ENCODE measurements at places on chromosomes 2 and 18. TPM values are rescaled to one million over a fixed set of nuclear protein-coding genes. Genes with fewer than 3 reads are reported as not detected.
A peak's percentile ranks its signal among the peaks of the same experiment; 100 is the strongest.

Gene LYPD1
- 0.32 TPM for polyA plus RNA-seq

Gene HOXD13
- not detected for polyA plus RNA-seq

Gene CPO
- polyA plus RNA-seq = 0.57 TPM

Gene AQP4
- 30.6 TPM for polyA plus RNA-seq

DNA sequence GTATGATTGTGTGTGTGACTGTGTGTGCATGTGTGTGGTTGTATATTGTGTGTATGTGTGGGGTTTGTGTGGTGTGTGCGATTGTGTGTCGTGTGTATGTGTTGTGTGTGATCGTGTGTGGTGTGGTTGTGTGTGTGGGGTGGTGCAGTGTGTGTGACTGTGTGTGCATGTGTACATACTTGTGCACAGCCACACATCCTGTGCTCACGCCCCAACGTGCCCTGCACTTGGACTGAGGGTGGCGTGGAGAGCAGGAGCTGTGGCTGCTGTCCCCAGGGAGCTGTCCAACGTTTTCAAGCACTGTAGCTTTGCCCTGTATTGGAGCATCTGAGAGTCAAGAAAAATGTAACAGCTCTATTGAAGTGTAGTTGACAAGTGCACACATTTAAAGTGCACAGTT lies 243.2 kb upstream of the HDAC4 start:
- peak; percentile 3 for DNase-seq

DNA sequence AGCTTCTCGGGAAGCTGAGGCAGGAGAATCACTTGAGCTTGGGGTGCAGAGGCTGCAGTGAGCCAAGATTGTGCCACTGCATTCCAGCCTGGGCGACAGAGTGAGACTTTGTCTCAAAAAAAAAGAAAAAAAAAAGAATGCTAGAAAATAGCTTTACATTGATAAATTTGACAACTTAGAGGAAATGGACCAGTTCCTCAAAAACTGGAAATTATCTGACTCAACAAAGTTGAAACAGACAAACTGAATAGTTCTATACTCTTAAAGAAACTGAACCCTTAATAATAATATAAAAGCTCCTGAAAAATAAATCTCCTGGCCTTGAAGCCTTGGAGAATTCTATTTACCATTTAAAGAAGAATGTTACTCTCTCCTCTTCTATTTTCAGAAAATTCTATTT lies 151.0 kb upstream of the BCL2L11 start:
- no peak for DNase-seq
